ENCODE measurements at places on chromosomes 5 and 9. TPM values are rescaled to one million over a fixed set of nuclear protein-coding genes. Genes with fewer than 3 reads are reported as not detected.

DNA sequence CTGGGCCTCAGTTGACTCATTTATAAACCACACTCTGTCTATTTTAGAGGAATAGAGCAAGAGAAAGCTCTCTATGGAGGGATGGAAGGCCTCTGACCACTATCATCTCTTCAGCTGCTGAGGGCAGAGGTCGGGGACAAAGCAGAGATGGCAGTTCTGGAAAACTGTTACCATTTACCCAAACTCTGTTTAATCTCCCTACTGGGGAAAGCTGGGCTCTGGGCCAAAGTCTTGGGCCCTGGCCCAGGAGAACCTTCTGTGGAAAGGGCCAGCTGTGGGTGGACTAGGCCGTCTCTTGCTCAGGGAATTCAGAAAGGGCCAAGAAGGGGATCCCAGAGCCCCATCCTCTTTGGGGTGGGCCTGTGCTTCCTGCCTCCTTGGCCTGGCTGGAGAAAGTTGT lies 100.0 kb downstream of the PSD2 start:
- DNase-seq = no peak

DNA sequence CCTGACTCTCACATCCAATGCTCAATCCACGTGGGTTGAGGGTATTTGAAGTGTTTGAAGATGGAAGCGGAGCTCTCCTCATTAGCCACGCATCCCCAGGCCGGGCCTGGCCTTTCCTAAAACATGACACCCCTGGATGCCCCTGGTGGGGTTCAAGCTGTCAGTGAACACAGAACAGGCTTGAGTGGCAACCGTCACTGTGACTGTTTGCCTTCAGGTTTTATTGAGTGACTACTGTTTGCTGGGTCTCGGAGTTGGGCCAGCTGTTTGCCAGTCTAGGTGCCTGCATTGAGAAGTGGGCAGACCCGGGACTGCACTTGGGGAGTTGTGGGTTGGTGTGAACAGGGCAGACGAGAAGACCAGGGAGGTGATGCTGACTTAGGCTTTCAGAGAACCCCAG lies 7.8 kb upstream of the OLFM1 start:
- no peak for DNase-seq

DNA sequence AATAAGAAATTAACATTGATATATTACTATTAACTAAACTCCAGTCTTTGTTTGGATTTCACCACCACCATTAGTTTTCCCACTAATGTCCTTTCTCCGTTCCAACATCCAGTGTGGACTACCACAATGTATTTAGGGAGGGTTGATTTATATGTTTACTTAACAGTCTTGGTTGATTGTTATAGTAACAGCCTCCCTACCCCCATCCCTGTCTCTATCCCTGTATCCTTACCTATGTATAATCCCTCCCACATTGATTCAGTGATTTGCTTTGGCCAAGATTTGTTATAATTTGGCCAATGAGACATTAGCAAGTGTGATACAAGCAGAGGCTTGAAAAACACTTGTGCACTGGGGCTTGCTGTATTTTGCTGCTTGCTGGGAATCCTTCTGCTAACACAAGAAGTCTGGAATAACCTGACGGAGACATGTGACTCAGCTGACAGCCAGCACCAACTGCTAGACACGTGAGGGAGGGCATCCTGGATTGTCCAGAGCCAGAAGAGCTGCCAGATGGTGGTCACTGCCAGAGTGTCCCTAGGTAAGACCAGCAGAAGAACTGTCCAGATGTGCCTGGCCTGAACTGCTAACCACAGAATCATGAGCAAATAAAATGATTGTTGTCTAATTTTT lies 51.2 kb upstream of the TCF7 start:
- DNase-seq = no peak

- DNase-seq = no peak
Observed at GRCh38 chr5:14249258-14250082, 106.3 kb downstream of the TRIO start.

DNA sequence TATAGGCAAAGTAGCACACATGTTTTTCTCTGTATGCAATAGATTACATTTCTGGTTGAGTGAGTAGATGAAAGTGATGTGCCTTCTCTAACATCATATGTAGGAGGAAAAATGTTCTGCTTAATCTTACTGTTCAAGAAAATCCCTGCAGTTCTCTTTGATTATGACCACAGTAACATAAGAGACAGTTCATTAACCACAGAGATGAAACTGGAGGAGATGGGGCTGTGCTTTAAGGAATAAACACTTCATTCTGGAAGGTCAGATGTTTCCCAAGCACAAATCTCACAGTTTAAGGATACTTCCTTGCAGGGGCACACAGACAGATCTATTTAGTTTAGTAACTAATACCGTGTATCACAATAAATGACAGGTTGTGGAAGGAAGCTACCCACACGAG lies 150.2 kb downstream of the SEMA5A start:
- no peak for DNase-seq

Gene ZNF658
- total RNA-seq = 7.1 TPM

Gene CER1
- total RNA-seq = not detected

Measured in kidney (tissue), 22 donors.